ENCODE measurements at places on chromosomes 6 and 20.

DNA sequence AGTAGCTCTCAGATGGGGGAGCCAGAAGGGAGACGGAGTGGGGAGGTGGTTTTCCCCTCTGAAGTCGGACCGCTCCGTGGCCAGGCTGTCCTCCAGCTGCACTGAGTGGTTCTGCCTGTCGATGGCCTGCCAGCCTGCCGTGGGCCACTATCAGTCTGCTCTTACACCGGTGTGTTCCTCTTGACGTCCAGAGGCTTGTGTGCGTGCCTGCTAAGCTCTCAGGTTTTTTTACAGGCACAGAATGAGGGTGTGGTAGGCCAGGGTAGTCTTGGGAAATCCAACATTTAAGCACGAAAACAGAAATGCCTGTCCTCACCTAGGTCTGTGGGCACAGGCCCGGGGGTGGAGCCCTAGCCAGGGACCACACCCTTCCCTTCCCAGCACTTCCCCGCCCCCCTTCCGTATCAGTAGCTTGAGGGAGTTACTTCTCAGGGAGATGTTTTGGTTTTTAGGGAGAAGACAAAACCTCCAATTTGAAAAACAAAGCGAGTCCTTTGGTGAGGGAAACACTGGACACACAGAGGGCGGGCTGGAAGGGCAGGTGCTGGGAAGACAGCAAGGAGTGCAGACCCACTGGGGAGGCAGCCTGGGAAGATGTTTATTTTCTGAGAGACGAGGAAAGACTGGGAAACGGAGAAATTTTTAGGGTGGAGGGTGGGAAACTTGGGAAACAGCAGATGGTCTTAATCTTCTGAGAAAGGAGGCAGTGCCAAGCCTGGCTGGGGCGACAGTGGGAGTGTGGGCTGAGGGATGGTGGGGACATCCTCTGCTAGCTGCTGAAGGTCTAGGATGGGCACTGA is 106.5 kb downstream of the LY86 start:
- DNase-seq, result no peak

DNA sequence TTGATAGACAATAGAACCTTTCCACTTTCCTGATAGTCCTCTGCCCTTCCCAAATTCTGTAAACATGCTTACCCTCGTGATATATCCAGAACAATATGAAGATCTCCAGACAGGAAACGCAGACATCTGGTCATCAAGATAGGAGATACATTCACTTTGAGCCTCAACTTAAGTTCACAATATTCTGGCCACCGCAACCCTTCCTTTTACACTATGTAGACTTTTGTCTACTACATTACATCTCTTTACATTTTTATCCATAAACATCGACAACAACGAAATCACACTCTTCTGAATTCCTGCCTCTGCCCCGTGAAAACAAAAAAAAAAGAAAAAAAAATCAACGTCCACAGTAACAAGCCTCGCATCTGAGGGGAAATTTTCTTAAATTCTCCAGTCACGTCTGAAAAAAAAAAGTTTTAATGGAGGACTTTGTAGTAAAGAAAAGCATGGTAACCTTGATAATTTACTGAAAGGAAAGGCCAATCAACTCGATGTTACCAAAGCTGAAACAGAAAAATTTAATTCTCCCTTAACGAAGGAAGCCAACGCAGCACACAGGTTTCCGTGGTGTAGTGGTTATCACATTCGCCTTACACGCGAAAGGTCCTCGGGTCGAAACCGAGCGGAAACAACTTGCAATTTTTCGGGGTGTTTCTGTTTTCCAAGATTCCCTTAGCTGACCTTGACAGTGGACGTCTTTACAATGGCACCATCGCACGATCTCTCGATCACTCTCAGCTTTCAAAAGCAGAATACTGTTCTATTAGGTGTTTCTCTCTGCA is 21.8 kb downstream of the POM121L2 start:
- no peak for DNase-seq

DNA sequence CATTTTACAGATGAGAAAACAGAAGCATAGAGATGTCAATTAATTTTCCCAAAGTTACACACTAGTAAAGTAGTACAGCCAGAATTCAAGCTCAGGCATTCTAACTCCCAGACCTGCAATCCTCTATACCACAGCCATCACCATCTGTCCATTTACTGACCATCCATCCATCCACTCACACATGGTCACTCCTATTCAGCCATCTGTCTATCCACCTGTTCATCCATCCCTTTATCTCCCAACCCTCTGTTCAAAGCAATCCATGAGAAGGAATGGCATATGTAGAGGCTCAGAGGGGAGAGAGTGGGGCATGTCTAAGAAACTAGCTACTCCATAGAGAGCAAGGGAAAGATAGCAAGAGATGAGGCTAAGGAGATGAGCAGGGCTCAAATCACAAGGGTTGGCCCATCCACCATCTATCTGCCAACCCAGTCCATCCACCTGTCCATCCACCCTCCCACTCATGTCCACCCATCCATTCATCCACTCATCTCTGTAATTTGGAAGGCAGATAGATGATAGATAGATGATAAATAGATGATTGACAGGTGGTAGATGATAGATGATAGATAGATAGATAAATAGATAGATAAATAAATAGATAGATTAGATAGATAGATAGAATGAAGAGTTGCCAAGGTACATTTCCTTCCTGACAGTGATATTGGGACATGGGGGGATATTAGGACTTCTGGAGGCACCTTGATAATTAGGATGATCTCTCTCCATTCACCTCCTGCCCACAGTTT is 12.2 kb upstream of the C6orf132 start:
- DNase-seq, result no peak

DNA sequence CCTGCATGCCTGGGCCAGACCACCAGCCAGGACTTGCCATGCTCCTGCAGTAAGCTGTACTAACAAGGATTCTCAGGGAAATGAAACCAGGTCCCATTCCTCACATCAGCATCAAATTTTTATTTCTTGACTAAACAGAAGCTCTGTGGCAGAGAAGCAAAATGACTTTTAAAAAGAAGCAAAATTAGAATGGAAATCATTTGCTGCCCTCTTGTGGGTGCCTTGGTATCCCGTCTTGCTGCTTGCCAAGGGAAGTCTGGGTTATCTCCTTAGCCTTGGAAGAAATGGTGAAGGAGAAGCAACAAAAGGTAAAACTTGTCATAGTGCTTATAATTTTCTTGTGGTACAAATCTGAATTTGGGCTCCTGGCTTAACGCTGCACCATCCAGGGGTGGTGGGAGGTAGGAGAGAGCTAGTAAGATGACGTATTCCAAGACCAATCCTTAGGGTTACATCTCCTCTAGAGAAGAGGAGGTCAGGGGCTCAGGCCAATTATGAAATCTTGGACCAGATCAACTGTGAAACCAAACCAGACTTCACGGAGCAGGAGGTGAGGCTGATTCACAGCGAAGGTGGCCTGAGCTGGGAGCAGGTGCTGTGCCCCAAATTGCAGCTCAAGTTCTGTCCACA is 107.5 kb downstream of the FAXC start:
- no peak for DNase-seq

DNA sequence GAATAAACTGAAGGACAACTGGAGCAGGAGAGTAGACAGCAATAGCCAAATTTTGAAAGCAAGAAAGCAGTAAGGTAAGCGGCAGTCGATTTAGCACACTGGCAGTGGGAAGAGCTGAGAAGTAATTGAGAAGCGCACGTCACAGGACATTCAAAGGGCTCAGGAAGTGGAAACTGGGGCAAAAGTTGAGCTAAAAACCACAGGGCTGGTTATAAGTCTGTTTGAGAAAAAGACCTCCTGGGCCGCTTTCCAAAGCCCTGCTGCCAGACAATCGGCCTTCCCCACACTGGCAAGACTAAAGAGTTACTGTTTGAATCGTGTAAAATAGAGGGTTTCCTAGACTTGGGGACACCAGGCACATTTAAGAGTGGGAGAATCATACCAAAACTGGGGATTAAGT is 161.4 kb downstream of the DNAH8 start:
- DNase-seq, result peak; percentile 37

DNA sequence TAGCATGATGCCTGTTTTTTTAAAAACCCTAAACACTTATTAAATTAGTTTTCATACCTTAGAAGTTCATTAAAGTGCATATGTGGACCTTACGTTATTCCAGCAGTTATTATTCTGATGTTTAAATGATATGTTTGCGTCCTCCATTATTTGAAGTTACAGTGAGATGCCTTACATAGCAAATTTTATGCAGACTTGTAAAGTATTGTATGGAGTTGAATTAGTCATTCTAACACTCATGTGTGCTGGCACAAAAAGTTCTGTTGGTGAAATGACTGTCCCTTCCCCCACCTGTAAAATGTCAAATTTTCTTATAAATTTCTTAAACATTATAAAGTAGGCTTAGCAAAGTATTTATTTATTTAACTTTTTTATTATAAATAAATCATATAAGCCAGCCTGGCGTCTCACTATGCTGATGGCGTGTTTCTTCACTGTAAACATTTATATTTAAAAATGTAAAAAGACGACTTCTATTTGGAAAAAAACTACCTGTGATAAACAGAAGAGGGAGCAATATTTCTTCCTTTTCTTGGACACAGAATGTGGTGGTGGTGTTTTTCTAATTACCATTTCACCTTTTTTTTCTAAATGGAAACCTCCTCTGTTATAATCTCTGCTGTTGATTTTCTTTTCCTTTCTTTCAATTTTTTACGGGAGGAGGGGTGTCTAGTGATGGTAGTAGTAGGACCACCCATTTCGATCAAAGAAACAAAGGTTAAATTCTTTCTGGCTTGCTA is 155.4 kb downstream of the RFPL4B start:
- DNase-seq, result no peak

GRCh38 chr20:24560571-24561491 is 91.4 kb downstream of the SYNDIG1 start:
- no peak for DNase-seq

DNA sequence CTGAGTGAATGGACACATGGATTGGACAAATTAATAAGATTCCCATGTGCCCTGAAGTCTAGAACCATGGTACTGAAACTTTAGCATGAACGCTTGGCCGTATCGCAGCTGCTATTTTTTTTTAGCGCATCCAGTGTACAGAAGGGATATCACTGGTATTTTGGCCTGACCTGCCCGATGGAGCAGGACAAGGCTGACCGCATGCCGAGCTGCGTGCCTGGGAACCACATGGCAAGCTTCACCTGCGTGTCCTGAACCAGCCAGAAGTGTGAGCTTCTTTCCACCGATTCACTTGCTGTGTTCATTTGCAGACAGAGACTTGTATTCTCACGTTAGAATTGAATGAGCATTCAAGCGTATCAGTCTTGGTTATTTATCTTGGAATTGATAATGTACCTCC is 145.7 kb downstream of the CDH4 start:
- no peak for DNase-seq

DNA sequence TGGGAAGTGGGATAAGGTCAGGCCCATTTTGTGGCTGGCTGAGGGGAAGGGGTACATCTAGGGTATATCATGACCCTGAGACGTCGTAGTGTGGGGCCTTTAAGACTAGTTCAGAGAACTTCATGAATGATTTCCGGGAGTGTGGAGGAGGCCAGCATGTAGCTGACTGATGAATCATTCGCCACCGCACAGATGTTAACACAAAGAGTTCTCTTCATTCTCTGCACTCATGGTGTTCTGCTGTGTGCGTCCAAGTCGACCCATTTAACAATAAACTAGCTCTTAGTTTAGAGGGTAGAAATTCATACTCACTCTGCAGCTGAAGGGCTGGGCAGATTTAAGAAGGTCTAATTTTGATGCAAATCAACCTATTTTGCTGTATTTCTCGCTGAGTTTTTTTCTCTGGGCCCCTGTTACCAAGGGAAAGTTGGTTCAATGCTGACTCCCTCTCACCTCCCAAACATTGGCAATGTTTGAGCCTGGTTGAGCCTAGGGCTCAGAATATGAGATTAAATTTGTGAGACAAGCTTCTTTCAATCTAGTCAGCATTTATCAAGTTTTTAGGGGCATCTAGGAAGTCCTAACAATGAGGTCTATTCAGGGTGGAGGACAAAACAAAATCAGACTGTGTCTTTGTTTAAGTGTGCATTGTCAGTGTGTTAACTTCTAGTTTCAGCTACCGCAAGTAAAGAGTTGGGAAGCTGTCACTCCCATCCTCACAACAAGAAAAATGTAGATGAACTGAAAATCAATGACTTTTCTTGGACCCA is 106.8 kb upstream of the CBLN4 start:
- DNase-seq, result no peak

DNA sequence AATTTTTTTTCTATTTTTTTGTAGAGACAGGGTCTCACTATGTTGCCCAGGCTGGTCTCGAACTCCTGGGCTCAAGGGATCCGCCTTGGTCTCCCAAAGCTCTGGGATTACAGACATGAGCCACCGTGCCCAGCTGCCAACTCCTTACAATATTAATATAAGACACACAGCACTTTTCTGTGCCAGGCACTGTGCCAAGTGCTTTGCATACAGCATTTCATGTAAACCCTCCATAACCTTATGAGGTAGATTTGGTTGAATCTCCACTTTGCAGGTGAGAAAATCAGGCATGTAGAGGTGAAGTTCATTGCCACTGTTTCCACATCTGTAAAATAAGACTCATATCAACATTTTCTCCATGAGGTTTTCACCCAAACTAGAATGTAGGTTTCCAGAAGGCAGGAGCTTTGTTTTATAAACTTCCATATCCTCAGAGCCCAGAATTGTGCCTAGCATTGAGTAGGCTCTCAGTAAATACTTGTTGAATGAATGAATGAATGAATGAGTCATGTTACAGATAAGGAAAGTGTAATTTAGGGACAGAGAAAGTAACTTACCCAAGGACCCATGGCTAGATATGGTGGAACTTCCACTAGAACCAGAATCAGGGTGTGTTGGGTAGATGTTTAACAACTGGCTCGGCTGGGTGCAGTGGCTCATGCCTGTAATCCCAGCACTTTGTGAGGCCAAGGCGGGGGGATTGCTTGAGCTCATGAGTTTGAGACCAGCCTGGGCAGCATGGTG is 3.0 kb upstream of the CTNNBL1 start:
- no peak for DNase-seq

DNA sequence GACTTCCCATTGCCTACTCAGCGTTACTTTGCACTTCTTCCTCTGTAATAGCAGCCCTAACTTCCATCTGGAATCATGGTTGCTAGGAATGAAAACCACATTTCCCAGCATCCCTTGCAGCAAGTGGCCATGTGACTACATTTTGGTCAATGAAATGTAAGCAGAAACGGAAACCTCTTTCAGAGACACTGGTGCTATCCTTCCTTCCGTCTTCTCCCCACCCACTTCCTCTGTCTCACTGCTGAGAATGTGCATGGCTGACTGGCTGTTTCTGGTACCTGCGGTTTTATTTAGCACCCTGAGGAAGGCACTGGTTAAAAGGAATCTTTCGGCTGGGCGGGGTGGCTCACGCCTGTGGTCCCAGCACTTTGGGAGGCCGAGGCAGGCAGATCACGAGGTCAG is 107.4 kb downstream of the SCML4 start:
- DNase-seq, result peak; percentile 91

GRCh38 chr6:159062564-159062945 is 17.8 kb upstream of the TAGAP start:
- peak; percentile 75 for DNase-seq

DNA sequence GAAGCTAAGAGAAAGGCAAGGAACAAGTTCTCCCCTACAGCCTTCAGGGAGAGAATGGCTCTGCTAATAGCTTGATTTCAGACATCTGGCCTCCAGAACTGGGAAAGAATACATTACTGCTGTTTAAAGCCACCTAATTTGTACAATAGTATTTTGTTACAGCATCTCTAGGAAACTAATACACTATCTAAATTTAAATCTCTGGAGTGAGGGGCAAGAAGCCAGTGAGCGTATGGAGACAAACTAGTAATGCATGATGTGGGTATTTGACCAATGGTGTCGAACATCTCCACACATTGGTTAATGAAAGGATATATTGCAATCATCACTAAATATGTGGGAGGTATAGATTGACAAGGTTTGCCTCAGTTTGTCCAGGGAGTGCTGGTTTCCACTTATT is 451.5 kb downstream of the EPM2A start:
- DNase-seq, result no peak

Data from CD4-positive, alpha-beta T cell treated with Interleukin-15 for 4 hours (primary cell).